ENCODE measurements at places on chromosomes 2 and 18. TPM values are rescaled to one million over a fixed set of nuclear protein-coding genes. Genes with fewer than 3 reads are reported as not detected.

C2orf92 gene
- 0.96 TPM for total RNA-seq

DNA sequence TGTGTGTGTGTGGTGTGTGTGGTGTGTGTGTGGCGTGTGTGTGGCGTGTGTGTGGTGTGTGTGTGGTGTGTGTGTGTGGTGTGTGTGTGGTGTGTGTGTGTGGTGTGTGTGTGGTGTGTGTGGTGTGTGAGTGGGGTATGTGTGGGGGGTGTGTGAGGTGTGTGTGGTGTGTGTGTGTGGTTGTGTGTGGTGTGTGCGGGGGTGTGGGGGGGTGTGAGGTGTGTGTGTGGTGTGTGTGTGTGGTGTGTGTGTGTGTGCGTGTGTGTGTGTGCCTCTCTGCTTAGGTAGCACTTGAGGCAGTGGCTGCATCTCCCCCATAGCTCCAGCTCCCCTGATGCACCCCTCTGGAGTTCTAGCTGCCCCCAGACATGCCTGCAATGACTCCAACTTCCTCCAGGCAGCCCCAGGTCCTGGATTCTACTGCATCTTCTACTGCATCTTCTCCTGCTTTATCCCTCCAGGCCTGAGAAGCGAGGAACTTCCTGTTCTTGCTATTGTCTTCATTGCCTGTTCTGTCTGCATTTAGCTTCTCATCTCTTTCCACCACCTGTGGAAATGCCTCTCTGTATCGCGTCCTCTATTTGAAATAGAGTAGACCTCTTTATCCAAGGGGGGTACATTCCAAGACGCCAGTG lies 22.2 kb upstream of the MLPH start:
- DNase-seq: no peak

REG3A gene
- not detected for total RNA-seq

CDK15 gene
- total RNA-seq: 0.21 TPM

DNA sequence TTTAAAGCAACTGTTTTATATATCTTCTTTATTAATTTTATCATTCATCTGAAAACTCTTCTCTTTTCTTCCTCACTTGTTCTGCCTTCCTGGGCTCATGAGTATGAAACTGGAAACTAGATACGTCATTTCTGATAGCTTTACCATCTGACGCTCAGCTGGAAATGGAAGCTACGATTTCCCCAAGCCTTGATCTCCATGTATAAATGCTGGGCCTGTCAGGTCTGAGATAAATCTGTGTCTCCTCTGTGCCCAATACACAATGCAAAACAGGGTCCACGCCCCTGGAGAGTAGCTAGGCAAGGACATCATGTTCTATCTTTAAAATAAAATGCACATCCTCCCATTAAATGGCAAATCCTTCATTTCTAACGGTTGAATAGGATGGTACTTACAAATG lies 238.4 kb downstream of the AFF3 start:
- DNase-seq: no peak

CD207 gene
- not detected for total RNA-seq

- DNase-seq: no peak
Measured at GRCh38 chr2:241563981-241564595, 5.5 kb downstream of the BOK start.

- DNase-seq: no peak
Measured at GRCh38 chr2:145411493-145411892, 891.6 kb upstream of the ZEB2 start.

CXCR4 gene
- total RNA-seq: 0.88 TPM

IGFBP5 gene
- 51.7 TPM for total RNA-seq

FSHR gene
- total RNA-seq: not detected

- DNase-seq: no peak
Measured at GRCh38 chr2:134670955-134671354, 47.8 kb downstream of the TMEM163 start.
